ENCODE measurements at places on chromosomes 1 and 21. TPM values are rescaled to one million over a fixed set of nuclear protein-coding genes. Genes with fewer than 3 reads are reported as not detected.

DNA sequence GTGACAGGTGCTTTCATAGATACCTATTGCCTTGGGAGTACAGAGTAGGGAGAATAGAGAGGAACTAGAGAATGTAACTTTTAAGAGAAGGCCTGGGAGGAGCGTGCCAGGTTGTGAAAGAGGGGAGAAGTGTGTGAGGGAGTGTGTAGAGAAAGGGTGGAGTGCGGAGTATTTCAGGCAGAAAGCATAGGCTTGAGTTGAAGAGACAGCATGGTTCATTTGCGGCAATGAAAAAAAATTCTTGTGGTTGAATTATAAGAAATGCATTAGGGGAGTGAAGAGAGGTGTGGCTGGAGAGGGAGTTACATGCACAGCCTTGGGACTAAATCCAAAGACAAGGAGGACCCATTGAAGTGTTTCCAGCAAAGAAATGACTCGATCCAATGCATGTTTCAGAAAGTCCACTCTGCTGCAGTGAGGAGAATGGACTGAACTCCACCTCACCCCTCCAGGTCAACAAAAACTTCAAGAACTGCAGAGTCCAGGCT lies 81.7 kb upstream of the ADAM30 start:
- no peak for DNase-seq

- peak; percentile 25 for DNase-seq
Observed at GRCh38 chr1:214441119-214441518, 110.3 kb downstream of the PTPN14 start.

ZBTB8A gene
- 0.21 TPM for total RNA-seq

GJA8 gene
- not detected for total RNA-seq

- no peak for DNase-seq
Observed at GRCh38 chr1:23111600-23112535, 56.8 kb downstream of the LUZP1 start.

OR14K1 gene
- total RNA-seq, result not detected

DNA sequence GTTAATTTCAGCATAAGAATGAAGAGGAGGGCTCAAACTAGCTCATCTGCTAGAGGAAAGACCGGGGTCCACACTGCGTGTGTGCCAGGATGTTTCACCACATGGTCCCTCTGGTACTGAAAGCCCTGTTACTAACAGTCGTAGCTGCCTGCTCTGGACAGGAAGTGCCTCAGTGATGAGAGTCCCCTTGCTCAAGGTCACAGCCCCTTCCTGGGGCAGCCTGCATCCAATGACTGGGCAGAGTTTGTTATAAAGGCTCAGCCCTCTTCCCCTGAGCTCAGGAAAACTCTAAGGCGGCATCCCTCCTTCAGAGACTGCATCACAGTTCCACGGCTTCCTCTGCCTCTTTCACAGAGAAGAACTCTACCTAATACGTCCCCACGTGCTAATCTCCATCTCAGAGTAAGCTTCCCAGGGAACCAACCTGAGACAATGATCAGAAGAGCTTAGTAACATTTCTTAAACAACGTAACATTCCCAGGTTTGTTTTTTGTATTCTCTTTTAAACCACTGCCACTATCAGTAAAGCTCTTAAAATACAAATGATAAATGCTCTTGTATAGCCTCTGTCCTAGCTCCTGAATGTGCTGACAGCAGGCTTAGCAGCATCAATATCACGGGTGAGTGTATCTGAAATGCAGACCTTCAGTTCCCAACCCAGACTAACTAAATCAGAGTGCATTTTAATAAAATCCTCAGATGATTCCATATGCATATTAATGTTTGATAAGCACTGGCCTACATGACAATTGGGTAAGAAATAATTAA lies 38.0 kb upstream of the ATP1A1 start:
- DNase-seq, result no peak

GRCh38 chr1:217897100-217897499 lies 266.0 kb downstream of the SPATA17 start:
- DNase-seq, result no peak

DNA sequence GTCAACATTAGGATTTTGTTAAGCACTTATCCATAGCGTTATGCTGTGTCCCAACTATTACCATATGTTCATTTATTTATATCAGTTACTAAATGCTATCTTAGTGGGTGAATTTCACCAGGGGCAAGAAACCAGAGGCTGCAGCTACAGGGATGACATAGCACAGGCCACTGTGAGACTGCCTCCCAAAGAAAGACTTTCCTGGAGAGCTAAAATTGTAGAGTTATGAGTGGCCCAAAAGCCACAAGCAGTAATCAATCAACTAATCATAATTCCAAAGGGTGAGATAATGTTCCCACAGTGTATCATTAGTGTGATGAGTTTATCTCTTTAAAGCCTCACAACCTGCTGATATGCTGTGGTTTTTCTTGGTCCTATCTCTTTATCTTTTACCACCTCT lies 3.8 kb upstream of the TGFB2 start:
- DNase-seq, result no peak

DNA sequence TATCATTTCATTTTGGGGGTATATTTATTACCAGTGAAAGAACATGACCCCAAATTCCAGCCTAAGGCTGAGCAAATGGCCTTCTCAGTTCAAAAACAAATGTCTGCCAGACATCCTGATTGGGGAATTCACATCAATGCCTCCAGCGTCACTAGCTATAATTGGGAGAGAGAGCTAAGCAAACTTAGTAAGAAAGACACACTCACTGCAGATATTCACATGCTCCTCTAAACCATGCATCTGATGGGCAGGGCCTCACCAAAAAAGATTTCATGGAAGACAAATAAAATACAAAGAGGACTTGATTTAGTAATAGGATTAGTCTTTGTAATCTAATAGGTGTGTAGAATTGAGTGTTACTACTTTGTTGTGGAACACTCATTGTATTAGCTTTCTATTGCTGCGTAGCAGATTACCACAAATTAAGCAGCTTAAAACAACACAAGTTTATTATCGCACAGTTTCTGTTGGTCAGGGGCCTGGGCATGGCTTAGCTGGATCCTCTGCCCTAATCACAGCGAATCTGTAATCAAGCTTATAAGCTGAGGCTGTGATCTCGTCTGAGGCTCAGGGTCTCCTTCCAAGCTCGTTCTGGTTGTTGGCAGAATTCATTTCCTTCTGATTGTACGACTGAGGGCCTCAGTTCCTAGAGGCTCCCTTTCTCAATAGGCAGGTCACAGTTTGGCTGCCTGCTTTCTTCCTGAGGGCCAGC lies 243.0 kb downstream of the PBX1 start:
- no peak for DNase-seq

- DNase-seq, result no peak
Observed at GRCh38 chr1:119633575-119633974, 14.5 kb downstream of the ZNF697 start.

- no peak for DNase-seq
Observed at GRCh38 chr1:20028726-20029125, 41.3 kb upstream of the PLA2G5 start.

DNA sequence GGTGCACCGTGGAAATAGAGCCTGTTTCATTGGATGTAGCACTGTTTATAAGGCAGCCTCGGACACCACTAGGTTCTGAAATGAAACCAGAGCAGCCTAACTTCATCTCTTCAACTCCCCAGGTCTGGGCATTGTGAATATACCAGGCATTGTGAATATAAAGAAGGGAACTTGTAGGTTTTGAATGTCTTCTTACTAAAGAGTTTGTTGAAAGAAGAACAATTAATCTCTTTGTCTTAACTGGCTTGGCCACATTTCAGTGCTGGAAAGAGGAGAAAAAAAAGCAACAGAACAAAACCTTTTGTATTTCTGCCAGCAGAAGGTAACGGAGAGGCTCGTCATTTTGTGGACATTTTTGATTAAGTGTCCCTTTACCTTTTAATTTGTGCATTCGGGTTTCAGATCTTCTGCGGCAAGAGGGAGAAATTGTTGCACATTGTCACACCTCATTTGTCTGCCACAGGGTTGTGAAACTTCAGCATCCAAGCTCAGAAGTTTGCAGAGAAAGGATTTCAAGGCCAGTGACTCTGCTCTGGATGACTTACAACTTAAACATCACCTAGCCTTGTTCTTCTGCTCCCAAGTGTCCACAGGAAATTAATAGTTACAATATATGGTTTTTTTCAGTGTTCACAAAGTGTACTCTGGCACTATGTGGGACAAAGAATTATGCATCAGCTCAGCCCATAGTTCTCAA lies 158.3 kb downstream of the KAZN start:
- no peak for DNase-seq

GRCh38 chr1:51957618-51958017 lies 32.9 kb downstream of the RAB3B start:
- no peak for DNase-seq

DNA sequence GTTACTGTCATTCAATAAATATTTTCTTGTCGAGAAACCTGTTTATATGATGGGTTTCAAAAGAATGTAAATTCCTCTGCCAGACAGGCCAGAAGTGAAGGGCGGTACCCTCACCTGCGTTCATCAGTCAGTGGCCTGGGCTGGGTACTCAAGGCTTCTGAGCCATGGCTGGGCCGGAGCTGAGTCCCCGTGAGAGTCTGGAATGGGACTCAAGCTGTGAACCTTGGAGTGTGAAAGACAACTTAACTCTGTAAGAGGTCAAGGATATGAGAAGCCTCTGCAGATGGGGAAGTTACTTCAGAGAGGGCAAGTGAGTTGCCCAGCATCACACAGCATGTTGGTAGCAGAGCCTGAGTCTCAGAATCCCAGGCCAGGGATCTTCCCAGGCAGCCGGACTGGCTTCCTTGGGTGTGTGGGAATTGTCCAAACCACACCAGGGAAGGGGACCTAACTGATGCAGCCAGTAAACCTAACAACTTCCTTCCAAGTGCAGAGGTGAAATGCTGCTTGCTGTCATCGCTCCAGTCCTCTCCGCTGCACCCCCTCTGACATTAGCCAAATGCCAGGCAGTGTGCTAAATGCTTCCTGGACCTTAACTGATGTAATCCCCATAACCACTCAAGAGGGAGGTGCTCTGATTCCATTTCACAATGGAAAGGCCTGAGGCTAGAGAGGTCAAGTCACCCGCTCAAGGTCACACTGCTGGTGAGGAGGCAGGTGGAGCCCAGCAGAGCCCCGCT lies 4.8 kb downstream of the DISP3 start:
- no peak for DNase-seq

FMN2 gene
- total RNA-seq, result not detected

OR2L8 gene
- 0.21 TPM for total RNA-seq

VPS26C gene
- 51.0 TPM for total RNA-seq

- no peak for DNase-seq
Observed at GRCh38 chr1:34362949-34363348, 186.2 kb downstream of the C1orf94 start.

GRCh38 chr1:74468982-74469603 lies 43.3 kb downstream of the LRRC53 start:
- no peak for DNase-seq

- peak; percentile 38 for DNase-seq
Observed at GRCh38 chr1:95084317-95085176, 11.8 kb upstream of the ALG14 start.

DNM3 gene
- total RNA-seq, result 0.96 TPM

GRCh38 chr1:17588048-17588871 lies 48.8 kb downstream of the ARHGEF10L start:
- no peak for DNase-seq

DNA sequence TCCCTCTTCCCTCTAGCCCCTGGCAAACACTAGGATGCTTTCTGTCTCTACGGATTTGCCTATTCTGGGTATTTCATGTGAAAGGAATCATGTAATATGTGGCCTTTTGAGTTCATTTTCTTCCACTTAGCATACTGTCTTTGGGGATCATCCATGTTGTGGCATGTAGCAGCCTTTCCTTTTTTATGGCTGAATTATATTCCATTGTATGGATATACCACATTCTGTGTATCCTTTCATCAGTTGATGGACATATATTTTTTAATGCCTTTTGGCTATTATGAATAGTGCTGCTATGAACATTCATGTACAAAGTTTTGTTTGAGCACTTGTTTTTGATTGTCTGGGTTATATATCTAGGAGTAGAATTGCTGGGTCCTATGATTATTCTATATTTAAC lies 258.4 kb upstream of the CSF3R start:
- no peak for DNase-seq

DNA sequence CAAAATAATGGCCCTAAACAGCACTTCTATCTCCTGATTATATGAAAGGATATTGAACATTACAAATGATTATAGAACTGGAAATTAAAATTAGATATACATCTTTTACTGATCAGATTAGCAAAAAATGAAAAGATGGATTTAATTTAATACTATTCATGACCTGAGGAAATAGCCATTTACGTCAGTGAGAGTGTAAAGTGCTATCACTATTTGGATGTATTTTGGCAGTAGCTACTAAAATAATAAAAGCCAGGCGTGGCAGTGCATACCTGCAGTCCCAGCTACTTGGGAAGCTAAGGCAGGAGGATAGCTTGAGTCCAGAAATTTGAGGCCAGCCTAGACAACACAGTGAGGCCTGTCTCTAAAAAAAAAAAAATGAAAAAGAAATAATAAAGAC lies 5.3 kb downstream of the C4BPB start:
- no peak for DNase-seq

DNA sequence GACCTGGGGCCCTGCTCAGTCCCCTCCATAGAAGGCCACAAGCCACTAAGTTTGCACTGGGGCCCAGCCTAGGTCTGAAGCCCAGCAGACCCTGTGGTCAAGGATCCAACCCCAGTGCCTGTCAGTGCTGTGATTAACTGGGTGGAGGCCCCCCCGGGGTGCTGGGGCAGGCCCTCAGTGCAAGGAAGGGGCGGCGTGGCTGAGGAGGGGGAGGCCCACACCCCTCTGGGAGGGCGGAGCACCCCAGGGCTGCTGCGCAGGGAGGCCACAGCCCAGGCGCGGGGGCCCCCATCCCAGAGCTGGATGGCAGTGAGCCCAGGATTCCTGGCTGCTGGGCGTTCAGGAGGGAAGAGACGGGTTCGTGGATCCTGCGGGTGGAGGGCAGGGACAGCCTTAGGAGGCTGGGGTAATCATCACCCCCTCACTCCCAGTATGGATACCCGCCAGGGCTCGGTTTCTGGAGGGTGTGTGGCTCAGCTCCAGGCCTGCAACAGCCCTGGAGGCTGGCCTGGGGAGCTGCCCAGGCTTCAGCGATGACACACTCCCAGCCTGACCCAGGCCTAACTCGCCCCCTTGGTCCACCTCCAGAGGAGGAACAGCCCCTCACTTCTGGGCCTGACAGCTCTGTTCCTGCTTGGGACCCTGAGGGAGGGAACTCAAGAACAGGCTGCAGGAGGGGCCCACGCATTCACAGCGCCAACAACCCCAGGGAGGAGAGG lies 890 bp downstream of the GJC2 start:
- no peak for DNase-seq

DNA sequence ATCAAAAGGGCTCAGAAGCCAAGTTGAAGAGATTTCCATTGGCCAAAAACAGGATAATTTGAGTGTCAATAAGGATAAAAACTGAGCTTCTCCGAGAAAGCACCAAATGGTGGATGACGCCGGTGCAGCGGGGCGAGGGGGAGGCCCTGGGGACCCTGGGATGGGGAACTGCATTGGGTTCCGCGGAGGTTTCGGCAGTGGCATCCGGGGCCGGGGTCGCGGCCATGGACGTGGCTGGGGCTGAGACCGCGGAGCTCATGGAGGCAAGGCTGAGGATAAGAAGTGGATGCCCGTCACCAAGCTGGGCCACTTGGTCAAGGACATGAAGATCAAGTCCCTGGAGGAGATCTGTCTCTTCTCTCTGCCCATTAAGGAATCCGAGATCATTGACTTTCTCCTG lies 97.2 kb downstream of the DMRTA2 start:
- DNase-seq, result no peak

MYOG gene
- not detected for total RNA-seq

- DNase-seq, result no peak
Observed at GRCh38 chr1:155913969-155914757, 3.0 kb upstream of the RIT1 start.

- DNase-seq, result no peak
Observed at GRCh38 chr21:27086630-27087029, 119.7 kb upstream of the ADAMTS5 start.

GRCh38 chr1:152960452-152961044 lies 9.9 kb upstream of the SPRR4 start:
- DNase-seq, result no peak

Data from activated naive CD4-positive, alpha-beta T cell treated with anti-CD3 and anti-CD28 coated beads for 36 hours (primary cell).